Lung (tissue), 17 donors: ENCODE measurements at places on chromosomes 5 and 9. TPM values are rescaled to one million over a fixed set of nuclear protein-coding genes. Genes with fewer than 3 reads are reported as not detected.

The SPINK6 gene
- total RNA-seq: not detected

DNA sequence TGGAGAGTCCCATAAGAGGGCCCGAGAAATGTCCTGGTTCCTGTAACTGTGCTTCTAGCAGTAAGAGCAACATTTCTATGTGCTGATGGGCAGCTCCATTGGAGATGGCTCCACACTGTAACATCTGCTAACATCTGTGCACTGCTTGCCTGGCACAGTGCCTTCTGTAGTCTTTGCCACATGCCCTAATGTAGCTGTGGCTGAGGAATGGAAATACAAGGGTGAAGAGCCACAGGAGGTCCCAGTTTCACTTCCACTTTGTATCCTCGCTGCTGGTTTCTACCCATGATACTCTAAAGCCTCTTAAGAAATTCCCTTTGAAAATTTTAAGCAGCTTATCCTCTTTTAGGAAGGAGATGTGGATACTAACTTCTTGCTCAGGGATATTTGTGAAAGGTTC, 97.4 kb downstream of the HOMER1 start:
- peak; percentile 30 for DNase-seq

GRCh38 chr5:35047785-35048404, at the start of gene AGXT2:
Gene AGXT2 (minus strand): TSS chr5:35047949. CDS start chr5:35047892, 57 bp downstream.
- no peak for DNase-seq

DNA sequence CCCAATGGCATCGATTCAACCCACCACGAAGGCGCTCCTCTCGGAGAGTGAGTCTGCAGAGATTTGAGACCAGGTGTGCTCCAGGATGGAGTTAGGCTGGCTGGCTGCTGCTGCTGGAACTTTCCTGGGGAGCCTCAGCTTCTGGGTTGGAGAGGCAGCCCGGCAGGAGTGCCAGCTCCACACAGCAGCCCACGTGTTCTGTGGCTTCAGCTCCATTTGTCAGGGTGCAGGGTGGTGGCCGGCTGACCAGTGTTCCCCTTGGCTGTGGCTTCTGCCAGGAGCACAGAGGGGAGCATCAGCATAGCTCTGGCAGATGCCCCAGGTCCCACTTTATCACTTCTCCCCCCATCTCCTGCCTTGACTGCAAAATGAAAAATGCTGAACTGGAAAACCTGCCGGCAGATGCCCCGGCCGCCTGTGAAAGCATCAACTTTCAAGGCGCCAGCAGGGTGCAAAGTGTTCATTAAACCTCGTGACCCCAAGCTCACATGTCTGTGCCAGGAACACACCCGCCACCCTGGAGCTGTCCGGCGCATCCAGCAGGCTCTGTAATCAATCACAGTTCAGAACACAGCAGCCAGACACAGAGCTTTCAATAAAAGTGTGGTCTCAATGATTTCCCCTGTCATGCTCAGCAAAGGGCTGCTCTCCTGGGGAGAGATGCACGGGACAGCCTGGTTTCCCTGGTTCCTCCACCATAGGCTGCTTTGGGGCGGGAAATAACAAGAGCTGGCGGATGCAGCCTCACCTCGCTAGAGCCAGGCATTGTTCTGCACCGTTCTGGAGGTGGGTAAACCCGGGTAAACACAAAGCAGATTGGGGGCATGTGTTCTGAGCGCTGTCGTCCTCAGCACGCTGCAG, 53.2 kb downstream of the TRIP13 start:
- DNase-seq: no peak

DNA sequence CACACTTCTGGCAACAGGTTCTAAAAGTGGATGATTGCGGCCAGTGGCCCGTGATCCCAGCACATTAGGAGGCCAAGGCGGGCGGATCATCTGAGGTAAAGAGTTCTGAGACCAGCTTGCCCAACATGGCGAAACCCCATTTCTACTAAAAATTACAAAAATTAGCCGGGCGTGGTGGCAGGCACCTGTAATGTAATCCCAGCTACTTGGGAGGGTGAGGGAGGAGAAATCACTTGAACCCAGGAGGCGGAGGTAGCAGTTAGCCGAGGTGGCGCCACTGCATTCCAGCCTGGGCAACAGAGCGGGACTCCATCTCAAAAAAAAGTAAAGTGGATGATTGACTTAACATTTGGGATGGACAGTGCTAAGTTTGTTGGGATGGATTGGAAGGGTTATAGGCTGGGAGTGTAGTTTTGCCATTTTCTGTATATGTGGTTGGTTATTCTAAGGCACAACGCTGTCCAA, 3.4 kb downstream of the MATR3 start:
- no peak for DNase-seq
